COLO829 (cell line): ENCODE measurements at places on chromosomes 6 and 20.

GRCh38 chr20:20435453-20435852, 67.5 kb downstream of the INSM1 start:
- no peak for DNase-seq

GRCh38 chr6:136612666-136613389, 62.6 kb upstream of the MAP7 start:
- DNase-seq, result no peak

DNA sequence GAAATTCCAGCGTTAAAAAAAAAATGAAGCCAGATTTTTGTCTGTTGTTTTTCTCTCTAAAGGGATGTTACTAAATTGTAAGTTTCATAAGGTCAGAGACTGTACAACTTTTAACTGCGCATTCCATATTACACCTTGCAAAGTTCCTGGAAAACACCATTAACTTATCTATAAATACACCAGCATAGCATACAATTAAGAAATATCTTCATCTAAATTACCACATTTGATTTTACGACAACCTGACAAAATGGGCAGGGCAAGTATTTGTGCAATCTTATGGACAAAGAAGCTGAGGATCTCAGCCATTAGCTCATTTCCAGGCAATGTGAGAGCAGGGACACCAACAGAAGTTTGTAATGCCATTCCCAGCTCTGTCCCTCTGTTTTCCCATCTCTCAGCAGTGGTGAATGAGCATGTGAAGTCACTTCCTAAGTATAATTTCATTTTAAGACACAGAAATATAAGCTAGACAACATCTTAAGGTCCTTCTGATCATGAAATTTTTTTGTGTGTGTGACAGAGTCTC, 12.9 kb upstream of the GCM1 start:
- no peak for DNase-seq

DNA sequence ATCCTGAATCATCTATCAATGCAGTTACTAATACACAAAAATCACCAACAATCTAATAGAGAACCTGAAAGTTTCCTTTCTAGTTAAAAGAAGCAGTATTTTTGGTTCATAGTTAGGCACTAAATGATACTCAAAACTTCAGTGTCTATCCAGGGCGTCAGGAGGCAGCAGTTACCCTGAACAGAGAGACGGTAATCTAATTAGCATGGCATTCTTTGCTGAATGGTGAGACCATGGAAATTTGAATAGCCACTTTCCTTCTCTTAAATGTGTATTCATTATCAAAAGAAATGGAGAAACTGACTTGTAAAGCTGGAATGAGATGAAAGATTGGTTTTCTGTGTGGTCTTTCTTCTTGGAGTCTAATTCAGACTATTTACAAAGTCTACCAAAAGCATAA, 146.6 kb upstream of the BMP5 start:
- DNase-seq, result peak; percentile 29

GRCh38 chr6:85472744-85473143, 22.9 kb downstream of the NT5E start:
- DNase-seq, result no peak

- DNase-seq, result no peak
Observed at GRCh38 chr6:142195862-142196541, 48.9 kb downstream of the VTA1 start.

- no peak for DNase-seq
Observed at GRCh38 chr6:158279615-158280014, 32.6 kb upstream of the TULP4 start.

DNA sequence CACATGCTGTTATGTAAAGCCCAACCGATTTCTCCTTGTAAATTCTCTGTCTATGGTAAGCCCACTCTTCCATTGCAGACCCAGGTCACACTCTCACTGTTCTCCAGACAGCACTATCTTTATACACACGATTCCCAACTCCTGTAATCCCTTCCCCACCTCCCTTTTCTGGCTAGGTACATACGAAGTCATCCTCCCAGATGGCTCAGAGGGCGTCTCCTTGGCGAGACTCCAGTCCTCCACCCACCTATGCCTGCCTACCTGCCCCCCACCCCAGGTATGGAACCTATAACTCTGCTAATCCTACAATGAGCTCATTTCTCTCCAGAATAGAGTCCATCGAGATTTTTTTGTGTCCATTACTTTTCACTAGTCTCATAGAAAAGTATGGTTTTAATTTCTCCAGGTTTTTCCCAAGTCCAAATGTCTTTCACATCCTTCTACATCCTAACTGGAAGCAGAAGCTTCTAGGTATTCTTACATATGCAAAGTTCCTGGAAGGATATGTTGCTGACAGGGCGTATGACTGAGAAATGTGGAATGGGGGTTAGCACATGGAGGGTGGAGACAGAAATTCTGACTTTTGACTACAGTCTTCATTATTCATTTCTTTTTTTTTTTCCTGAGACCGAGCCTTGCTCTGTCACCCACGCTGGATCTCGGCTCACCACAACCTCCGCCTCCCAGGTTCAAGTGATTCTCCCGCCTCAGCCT, 22.8 kb downstream of the SCML4 start:
- no peak for DNase-seq

GRCh38 chr20:50726955-50727791, 4.2 kb upstream of the PARD6B start:
- no peak for DNase-seq

DNA sequence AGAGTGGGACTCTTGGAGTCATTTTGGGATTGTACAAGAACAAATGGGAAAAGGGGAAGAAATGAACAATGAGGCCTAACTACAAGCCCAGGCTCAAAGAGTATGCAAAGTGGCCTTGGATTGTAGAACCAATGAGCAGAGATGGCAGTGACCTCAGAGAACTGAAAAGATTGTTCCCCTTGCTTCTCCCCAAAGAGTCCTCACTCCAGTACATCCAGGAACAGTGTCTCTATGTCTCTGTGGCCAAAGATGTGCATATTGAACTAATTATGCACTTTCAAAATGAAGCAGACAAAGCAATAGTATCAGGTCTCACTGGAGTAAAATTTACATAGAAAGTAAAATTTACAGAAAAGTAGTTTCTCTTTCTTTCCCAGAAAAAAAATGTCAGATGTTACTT, 81.0 kb downstream of the SMLR1 start:
- no peak for DNase-seq

GRCh38 chr6:38776515-38776914, 61.4 kb downstream of the DNAH8 start:
- peak; percentile 15 for DNase-seq

- no peak for DNase-seq
Observed at GRCh38 chr6:43171707-43172103, 636 bp downstream of the SRF start.

- no peak for DNase-seq
Observed at GRCh38 chr6:145071836-145072235, 663.5 kb downstream of the EPM2A start.

- DNase-seq, result no peak
Observed at GRCh38 chr6:134589512-134589911, 271.6 kb upstream of the SGK1 start.

GRCh38 chr20:46040902-46041535, 12.0 kb downstream of the SLC12A5 start:
- DNase-seq, result peak; percentile 42

GRCh38 chr6:31157513-31158139, at the start of gene CCHCR1:
Gene CCHCR1 (minus strand): TSS chr6:31157802. CDS start chr6:31157600, 202 bp downstream.
- no peak for DNase-seq

GRCh38 chr6:6091608-6092002, 84.9 kb upstream of the NRN1 start:
- DNase-seq, result no peak

GRCh38 chr6:39558079-39558478, 167.1 kb downstream of the KIF6 start:
- no peak for DNase-seq

DNA sequence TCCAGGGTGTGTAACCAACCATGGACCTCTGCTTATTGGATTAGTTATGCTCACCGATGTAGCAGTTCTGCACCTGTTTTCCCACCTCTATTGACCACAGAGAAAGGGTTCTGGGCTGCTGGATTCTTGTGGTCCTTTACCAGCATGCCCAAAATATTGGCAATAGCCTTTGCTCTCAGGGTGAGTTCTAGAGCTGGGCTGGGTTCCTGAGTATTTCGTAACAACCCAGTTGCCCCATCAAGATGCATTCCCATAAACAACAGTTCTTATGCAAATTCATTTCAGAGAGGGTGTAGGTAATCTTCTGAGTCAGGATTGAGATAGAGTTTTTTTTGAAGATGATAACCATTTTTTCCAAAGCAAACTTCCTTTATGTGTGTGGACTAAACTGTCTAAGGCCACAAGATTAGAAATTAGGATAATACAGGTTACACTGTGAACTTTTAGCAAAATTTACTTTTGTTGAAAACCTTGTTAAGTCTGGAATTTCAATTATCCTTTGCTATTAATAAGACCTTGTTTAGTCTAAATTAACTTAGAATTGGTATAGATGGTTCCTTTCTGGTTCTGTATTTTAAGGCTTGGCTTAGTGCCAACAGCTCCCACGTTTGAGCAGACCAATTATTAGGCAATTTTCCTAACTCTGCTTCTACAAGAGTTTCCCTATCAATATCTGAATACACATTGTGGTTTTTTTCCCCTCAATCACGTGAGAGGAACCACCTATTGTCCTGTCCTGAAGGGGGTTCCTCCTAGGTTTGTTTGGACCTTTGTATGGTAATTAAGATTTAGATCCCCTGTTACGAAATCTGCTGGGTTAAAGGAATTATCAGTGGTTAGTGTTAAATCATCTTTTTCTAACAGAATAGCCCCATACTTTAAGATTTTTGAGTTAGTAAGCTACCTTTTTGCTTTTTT, 46.1 kb downstream of the TBX18 start:
- no peak for DNase-seq
